Urinary bladder (tissue), 4 donors: ENCODE measurements at places on chromosomes 5 and 9.

DNA sequence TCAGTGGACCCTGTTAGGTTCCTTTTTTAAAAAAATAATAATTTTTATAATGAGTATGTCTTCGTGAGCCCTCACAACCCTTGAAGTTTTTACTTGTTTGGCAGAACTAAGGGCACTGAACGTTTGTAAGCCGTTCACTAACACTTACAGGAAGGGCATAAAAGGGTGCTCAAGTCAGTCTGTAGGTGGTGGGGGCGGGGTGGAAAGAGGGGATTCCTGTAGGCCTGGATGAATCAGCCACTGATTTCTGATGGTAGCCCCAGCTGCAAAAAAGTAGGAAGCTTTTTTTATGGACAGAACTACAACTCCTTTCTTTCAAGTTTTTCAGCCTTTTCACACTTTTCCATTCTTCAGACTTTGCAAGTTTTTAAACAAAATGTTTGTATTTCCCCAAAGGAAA is 35.8 kb downstream of the PIK3R1 start:
- DNase-seq = no peak

DNA sequence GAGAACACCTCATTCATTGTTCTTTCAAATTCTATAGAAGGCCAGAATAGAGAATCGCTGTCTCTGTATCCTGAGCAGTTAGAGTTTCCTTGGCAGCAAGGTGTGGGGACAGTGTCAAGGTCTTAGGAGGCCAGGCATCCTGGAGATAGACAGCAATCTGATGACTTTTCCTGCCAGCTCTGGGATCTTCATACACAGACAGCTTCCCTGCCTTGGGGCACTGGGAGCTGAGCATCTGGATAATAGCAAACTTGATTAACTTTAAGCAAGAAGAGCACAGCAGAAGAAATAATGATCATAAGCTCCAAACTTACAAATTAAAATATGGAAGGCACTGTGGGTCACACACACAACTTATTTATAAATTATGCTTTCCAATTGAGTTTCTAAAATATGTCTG is 86.1 kb upstream of the STK32A start:
- DNase-seq = no peak

DNA sequence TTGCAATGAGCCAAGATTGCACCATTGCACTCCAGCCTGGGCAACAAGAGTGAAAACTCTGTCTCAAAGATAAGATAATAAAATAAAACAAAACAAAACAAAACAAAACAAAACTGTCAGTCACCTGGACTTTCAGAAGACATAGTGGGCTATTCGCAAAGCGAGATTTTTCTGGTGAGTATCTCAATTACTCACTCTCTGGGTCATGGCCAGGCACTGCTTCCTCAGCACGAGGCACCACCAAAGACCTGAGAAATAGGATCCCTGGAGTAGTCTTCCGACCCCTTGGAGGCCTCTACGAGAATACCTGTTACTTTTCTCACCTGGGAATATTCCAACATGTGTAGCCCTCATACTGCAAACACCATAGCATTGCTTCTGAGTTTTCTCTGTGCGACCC is 201.7 kb upstream of the ZNF618 start:
- DNase-seq = no peak

DNA sequence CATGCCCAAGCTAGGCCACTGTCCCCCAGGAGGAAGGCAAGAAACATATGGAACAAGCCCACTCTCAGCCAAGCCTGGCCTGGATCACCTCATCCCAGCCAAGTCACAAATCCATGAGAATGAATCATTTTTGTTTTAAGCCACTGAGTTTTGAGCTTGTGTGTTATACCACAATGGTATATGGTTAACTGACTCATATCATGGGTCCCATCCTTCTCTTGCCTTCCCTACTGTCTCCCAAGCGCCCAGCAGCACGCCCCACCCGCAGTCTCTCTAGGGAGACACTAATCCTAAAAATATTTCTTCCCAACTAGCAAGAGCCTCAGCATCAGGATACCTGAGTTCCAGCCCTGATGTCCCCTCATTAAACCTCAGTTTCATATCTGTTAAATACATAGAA is 248.1 kb downstream of the CDK5RAP2 start:
- DNase-seq = no peak

- DNase-seq = no peak
Observed at GRCh38 chr9:136525207-136525606, 20.6 kb downstream of the NOTCH1 start.

- peak; percentile 8 for DNase-seq
Observed at GRCh38 chr9:36276781-36277181, 18.5 kb upstream of the GNE start.

DNA sequence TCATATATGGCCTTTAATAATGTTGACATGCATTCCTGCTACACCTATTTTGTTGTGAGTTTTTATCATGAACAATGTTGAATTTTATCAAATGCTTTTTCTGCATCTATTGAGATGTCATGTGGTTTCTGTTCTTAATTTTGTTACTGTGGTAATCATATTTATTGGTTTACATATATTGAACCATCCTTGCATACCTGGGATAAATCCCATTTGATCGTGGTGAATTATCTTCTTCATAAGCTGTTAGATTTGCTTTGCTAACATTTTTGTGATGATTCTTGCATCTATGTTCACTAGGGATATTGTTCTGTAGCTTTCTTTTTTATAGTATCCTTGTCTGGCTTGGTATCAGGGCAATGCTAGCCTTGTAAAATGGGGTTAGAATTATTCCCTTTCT is 222.0 kb downstream of the WDR70 start:
- DNase-seq = no peak

DNA sequence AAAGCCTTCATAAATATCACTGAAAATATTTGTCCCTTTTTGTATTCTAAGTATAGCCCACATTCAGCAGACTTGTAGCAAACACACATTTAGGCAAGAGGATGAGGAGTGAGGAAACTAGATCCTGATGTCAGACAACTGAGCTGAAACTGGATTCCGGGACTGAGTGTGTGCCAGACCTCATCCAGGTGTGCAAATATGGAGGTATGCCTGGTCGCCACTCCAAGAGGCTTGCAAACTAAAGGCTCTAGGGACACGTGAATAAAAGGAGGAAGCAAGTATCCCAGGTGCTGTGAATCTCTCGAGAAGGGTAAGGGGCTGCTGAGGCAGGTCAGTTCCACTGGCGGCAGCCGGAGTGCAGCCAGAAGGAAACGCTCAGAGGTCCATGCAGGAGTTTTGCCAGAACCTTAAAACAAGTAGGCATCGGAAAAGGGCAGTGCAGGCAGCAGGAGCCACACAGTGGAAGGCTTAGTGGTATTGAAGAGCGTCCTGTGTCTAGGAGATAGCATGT is 77.4 kb upstream of the ALDH1B1 start:
- no peak for DNase-seq
